ENCODE measurements at places on chromosomes 6 and 20.

GRCh38 chr20:1422753-1423152, 29.9 kb upstream of the FKBP1A start:
- DNase-seq = no peak

GRCh38 chr20:56964901-56965300, 301.5 kb downstream of the BMP7 start:
- DNase-seq = no peak

DNA sequence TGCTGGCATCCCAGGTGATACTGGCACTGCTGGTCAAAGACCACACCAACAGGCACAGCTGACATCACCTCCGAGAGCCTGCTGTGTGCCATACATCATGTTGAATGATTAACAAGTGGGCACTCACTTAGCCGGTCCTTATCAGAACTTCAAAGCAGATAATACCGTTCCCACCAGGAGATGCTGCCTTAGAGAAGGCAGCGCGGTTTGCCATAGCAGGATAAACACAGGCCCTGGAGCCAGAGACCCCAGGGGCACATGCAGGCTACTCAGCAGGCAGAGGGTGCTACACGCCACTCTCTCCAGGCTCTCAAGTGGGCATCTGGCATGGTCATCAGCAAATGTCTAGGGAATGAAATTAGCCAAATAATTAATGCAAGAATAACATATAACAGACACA, 86.5 kb upstream of the CST7 start:
- DNase-seq = no peak

- no peak for DNase-seq
Observed at GRCh38 chr6:81772741-81773140, 20.3 kb upstream of the TENT5A start.

- peak; percentile 84 for DNase-seq
Observed at GRCh38 chr20:371755-372542, 8.6 kb upstream of the TRIB3 start.

- DNase-seq = no peak
Observed at GRCh38 chr6:25617997-25618396, 34.0 kb upstream of the SCGN start.

- DNase-seq = no peak
Observed at GRCh38 chr20:44247586-44248409, 690 bp downstream of the GDAP1L1 start.

- DNase-seq = no peak
Observed at GRCh38 chr20:2207770-2208097, 88.1 kb upstream of the TGM3 start.

GRCh38 chr20:54619181-54619580, 143.8 kb downstream of the DOK5 start:
- DNase-seq = no peak

- no peak for DNase-seq
Observed at GRCh38 chr6:141510803-141511202, 621.9 kb upstream of the GJE1 start.

GRCh38 chr6:134437376-134437775, 119.5 kb upstream of the SGK1 start:
- no peak for DNase-seq

DNA sequence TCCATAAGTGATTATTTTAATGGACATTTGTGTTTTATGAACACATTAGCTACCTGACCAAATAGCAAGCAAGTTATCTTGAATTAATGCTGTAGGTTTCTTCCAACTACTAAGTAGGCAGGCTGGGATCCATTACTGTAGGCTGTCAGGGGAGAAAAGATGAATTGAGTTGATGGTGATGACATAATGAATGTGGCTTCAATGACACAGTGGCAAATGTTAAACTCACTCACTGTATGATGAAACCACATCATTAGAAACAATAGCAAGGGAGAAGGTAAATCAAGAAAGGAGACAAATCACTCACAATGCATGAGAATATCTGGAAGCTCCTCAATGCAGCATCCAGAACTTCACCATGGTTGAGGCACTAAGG, 529.7 kb upstream of the CITED2 start:
- DNase-seq = no peak

DNA sequence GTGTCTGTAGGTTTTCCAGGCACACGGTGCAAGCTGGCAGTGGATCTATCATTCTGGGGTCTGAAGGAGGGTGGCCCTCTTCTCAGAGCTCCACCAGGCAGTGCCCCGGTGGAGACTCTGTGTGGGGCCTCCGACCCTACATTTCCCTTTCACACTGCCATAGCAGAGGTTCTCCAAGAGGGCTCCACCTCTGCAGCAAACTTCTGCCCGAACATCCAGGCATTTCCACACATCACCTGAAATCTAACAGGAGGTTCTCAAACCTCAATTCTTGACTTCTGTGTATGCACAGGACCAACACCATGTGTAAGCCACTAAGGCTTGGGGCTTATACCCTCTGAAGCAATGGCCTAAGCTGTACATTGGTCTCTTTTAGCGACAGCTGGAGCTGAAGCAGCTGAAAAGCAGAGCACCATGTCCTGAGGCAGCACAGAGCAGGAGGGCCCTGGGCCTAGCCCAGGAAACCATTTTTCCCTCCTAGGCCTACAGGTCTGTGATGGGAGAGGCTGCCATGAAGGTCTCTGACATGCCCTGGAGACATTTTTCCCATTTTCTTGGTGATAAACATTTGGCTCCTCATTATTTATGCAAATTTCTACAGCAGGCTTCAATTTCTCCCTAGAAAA, 253.3 kb downstream of the ERMARD start:
- no peak for DNase-seq

DNA sequence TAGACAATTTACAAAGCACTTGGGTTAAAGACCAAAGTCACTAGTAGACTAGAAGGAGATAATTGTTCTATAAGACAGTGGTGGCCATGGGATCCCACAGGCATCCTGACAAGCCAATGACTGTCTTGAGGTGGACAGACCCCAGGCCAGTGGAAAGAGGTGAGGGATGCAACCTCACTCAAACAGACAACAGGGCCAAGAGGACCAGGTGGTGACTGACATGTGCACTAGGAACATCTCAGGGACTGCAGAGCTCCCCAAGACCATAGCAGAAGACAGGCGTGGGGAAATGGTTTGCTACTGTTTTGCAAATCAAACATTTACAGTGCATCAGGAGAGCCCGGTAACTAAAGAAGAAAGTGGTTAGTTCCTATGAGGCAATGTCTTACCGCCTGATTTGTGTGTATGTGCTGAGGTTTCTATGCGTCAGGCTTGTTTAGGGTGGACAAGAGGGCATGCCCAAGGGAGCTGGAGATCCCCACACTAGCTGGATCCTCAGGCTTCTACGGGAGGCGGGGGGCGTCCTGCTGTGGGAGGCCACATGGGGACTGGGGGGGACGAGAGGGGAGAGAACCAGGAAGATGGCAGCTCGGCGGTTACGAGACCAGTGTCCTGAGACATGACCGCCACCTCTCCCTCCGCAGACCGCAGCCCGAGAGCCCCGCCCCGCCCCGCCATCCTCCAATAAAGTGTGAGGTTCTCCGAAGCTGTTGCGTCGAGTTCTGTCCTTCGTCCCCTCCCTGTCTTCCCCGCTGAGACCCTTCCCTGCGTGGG, 623 bp upstream of the MRPS26 start:
- DNase-seq = no peak

DNA sequence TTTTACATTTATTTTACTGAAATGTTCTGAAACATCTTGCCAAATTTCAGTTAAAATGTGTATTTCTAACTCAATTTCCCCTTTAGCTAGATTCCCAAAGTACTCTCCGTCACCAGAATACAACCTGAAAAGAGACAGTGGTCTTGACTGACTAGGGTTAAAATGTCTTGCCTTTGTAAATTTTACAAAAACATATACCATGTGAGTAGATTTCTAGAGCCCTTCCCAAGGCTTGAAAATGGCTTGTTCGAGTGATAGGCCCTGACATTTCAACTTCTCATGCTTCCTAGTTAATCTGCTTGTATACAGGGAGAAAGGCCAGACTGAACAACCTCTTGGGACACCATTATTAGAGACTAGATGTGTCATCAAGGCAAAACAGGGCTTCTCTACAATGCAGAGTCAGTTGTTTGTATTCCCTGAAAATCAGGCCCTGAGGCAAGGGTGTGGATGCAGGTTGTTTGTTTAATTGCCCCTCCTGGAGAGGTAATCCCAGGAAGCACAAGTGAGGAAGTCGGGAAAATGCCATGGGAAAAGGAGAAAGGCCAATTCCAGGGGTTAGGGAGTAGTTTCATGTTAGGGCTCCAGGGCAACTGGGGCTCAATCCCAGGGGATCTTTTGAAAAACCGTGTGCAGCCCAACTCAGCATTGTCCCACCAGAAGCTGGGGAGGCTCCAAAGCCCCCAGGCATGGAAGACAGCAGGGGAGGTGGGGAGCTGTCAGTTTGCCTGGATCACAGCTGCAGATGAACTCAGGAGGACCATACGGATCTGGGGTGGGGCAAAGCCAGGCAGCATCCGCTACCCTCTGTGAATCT, 11.6 kb upstream of the TFB1M start:
- no peak for DNase-seq

DNA sequence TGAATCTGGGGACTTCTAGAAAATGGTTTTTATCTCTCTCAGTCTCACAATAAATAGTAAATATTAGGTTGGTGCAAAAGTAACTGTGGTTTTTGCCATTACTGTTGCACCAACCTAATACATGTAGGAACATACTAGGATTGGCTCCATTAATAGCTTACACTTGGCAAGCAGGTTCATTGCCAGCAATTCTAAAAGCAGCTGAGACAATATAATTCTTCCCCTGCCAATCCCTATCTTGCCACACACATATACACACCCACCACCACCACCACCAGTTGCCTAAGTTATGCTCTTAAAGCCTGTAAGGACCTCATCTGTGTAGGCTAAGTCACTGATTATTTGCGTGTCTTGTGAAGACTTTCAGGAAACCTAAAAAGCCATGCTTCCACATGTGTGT, 145.1 kb downstream of the KIF16B start:
- no peak for DNase-seq

GRCh38 chr6:51467231-51467952, 620.0 kb downstream of the PKHD1 start:
- no peak for DNase-seq

- no peak for DNase-seq
Observed at GRCh38 chr20:46637427-46638133, 13.7 kb downstream of the SLC13A3 start.

GRCh38 chr20:56826705-56827665, 197.9 kb downstream of the TFAP2C start:
- no peak for DNase-seq

DNA sequence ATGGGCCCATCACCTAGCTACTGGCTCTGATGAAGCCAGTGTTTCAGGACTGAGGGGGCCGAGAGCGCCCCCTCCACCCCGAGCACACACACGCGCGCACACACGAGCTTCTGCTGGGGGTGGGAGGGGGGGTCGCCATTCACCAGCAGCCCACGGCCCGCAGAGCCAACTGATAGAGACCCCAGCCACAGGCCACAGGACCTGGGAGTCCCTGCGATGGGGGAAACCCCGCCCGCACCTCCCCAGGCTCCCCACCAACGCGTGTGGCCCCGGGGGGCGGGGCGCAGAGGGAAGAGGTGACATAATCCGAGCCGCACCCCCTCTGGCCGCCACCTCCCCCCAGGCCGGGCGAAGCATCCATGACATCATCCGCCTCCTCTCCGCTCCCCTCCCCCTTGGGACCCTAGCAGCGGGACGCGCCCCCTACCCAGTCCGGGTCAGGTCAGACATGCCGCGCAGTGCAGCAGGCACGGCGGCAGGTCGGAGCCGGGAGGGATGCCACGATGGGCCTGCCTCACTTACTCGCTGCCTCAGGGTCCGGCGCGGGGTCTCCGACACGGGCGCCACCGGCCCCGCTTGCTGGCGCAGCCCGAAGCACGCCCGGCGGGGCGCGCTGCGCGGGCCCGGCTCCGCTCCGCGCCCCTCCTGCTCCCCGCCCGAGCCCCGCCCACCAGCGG, at the start of gene LZTS3:
LZTS3 (minus strand) TSS at position 617 of the 677 bp plus-strand sequence. CDS start 6,386 bp downstream, outside the sequence.
- no peak for DNase-seq

GRCh38 chr6:42301986-42302385, 84.3 kb upstream of the MRPS10 start:
- no peak for DNase-seq

- no peak for DNase-seq
Observed at GRCh38 chr6:134145786-134146185, 93.4 kb upstream of the SLC2A12 start.

DNA sequence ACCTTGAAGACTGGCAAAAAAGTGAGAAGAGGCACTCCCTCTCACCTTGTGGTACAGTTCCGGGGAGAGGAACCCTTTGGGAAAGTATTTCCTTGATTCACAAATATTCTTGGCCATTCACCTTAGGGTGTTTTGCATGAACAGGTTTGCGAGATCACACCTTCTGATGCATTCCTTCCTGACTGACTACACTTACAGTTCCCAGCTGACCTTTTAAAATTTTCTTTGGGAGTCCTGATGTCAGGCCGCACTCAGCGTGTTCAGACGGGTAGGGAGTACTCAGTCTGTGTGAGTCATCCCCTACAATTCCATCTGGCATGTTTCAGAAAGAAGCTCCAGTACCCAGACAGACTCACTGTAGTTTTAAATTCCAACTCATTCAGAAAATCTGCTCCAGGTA, 1.7 kb downstream of the ADGRF4 start:
- peak; percentile 96 for DNase-seq

- DNase-seq = no peak
Observed at GRCh38 chr6:20575125-20575524, 40.9 kb downstream of the CDKAL1 start.

DNA sequence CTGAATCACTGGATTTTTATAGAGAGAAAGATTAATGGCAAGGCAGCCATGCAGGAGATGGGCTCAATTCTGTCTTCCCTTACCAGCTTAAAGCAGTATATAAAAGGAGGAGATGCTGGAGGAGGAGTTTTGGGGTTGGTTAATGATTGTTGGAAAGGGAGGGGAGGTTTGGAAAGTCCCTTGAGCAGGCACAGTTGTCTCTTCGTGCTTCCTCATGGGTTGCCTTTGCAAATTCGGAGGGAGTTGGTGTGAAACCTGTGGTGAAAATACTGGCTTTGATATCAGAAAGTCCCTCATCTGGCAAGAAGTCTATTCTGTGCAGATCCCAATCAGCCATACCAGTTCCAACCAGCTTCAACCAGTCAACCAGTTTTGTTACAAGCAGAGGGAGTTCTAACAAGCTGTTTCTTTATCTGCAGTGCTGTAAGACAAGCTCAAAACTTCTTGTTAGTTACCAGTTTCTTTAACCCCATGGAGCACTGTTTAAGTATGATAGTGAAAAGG, 107.0 kb downstream of the HIVEP1 start:
- DNase-seq = no peak

DNA sequence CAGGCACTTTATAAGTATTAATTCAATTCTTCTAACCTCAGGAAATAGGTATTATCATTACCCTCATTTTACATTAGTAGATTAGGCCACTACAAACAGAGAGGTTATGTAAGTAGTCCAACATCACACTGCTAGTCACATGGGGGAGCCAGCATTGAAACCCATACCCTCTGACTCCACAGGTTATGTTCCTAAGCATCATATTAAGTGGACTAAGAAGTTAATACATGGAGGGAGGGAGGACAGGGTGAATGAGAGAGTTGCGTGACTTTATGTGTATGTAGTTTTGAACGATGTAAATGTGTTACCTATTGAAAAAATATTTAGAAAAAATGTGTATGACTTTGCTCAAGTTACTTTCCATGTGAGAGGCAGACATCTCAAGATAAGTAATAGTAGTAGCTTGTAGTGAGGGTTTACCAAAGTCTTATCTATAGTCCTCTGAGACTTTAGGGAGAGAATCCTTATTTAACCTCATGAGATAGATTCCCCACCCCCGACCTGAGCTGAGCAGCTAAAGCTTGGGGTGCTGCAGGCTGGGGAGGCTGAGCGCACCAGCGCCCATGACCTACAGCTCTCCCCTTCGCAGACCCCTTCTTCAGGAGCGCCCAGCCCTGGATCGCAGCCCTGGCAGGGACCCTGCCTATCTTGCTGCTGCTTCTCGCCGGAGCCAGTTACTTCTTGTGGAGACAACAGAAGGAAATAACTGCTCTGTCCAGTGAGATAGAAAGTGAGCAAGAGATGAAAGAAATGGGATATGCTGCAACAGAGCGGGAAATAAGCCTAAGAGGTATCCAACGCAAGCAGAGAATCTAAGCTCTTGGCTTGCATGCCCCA, 7.5 kb downstream of the BTN3A2 start:
- no peak for DNase-seq
